ENCODE measurements at places on chromosomes 7 and 10.

DNA sequence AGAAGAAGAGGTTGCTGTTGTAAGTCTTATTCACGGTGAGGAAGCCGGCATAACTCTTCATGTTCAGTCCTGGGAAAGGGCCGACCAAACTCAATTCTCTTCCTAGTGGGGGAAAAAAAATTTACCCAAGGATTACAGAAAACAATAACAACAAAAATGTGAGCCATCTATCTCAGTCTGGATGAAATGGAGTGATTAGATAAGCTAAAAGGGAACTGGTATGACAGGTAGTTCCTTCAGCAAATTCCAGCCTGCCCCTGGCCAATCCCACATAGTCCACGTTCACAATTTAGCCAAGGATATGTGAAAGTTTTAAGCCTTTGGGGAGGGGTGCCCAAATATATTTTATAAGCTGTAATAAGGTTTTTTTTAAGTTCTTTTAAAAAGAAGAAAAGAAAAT, 33.6 kb downstream of the CPVL start:
- DNase-seq: no peak

GRCh38 chr10:72567889-72568640, 57.8 kb downstream of the MICU1 start:
- no peak for DNase-seq

GRCh38 chr7:82202107-82202506, 241.5 kb downstream of the CACNA2D1 start:
- no peak for DNase-seq

DNA sequence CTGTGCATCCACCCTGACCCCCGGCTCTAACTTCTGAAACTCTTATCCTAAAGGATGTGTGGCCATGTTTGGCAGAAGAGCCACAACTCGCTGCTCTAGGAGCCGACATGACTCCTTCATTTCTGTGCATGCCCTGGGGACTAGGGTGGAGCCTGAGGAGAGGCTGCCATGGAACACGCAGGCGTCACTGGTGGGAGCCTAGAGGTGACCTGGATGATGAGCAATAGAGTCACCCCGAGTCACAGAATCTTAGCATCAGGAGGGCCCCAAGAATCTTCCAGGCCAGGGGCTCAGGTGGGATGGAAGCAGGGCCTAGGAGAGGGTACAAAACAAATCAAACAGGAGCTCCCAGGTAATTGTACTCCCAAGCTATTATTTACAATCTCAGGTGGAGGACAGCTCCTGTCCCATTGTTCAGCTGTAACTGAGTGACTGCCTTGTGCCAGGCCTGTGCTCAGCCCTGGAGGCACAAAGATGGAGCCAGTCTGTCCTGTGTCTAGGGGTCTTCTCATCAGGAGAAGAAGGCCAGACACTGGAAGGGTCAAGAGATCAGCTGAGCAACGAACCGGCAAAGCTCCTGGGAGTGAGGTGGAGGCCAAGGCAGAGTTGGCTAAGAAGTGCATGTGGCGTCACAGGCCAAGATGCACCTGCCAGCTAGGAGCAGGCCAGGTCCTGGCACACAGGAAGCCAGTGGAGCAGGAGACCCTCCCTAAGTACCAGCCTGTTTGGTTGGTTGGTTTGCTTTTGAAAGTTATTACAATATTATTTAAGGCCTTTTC, 5.8 kb upstream of the ZNF22 start:
- no peak for DNase-seq

DNA sequence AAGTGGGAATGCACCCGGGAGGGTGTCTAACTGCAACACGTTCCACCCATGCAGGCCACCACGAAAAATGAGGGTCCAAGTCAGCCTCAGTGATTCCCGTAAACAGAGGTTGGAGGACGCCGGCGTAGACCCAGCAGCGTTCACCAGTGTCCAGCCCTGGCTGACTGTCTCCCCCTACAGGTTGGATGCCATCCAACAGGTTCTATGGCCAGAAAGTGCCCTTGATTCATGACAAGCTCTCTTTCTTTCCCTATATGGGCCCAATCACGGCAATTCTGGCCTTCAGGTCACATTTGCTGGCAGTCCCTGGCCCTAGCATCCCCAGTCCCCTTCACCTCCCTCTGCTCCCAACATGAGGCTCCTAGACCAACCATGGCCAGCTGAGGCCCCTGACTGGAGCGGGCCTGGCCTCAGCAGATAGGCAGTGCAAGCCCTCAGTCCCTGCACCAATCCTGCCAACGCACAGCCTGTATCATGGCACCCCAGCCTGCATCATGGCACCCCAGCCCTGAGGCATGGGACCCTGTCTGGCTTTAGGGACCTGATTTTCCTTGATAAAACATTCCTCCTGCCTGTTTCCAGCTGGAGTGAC, 227.4 kb downstream of the GRID1 start:
- no peak for DNase-seq

- no peak for DNase-seq
These were observed 5.1 kb downstream of the PTTG1IP2 start for GRCh38 chr7:90474284-90475210.

DNA sequence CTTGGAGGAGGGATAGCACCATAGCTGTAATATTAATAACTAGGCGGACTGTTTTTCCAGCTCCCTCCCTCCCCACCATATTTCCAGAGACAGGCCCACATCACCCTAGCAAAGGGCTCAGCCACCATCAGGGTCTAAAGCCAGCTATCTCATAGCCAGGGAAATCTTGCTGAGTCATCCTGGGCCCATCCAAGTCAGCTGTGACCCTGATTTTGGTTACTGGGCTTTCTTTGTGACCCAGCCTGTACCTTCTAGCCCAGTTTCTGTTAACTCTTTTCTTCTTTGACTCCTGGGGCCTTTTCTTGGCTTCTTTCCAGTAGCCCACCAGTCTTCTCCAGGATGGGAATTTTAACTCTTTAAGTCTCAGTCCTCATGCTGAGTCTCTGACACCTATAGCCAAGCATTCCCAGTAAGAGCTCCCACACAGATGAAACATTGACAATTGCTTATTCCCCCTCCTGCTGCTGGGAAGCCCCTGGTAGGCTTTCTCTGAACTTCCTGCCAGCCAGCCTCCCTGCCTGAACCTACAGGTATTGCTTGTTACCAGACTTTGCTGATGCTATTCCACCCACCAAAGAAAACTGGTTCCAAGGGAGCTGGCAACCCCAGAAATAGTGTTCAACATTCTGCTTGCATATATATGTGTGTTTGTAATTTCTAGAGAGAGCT, 34.8 kb upstream of the ADO start:
- DNase-seq: no peak

DNA sequence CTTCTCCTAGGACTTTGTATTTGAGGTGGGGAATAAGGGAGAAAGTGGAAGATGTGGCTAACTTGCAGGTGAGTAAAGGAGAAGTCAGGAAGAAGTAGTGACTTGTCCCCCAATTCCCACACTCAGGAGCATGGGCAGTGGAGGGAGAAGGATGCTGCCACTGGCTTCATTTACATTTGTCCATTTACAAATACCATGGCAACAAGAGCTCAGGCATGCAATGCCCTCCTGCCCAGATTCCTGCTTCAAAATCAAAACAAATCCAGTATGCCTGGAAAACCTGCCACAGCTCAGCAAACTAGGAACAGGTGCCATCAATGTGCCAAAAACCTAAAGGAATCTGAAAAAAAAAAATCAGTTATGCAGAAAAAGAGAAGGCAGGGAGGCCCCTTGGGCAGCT, 139.9 kb downstream of the KCNMA1 start:
- DNase-seq: no peak

DNA sequence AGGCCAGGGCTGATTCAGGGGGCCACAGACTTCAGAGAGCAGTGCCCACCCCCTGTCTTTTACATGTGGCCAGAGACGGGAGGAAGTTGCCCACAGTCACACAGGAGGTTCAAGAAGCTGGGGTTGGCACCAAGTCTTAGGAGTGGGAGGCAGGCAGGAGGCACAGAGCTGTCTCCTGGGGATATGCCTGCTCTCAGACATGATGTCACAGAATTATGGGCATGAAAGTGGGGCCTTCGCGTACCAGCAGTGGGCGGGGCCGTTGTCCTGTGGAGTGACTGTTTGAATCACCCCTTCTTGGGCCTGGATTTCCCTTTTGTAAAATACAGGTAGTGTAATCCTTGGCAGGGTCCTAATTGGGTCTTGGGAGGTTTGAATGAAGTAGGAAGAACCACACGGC, 81.2 kb upstream of the PPIF start:
- DNase-seq: no peak

GRCh38 chr10:76769161-76769560, 868.4 kb downstream of the KCNMA1 start:
- DNase-seq: no peak

- no peak for DNase-seq
These were observed 57.4 kb upstream of the ADO start for GRCh38 chr10:62746951-62747729.

DNA sequence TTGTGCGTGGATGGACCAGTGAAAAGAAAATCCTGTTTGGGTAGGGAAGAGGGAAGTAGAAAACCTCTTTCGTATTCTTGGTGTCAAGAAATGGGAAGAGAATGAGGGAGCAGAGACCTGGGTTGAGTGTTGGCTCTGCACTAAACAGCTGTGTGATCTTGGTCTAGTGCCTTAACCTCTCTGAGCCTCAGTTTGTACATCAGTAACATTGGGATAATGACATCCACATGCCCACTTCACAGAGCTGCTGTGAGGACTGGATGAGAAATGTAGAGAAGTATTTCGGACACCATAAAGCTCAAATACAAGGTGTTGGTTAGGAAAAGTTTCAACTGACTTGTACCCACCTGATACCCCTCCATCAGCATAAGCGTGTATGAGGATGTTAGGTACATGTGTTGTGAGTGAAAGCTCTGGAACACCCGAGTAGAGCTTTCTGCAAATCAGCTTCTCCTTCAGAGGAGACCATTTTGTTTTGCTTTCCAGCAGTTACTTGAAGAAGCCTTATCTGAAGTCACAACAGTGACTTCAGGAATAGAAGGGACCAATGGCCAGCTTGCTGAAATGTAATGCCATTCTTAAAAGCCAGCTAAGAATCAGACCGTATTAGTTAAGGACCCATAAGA, 11.2 kb downstream of the TRIM56 start:
- no peak for DNase-seq

- no peak for DNase-seq
These were observed 15.4 kb upstream of the MYL7 start for GRCh38 chr7:44156453-44157010.

GRCh38 chr10:19730167-19730906, 85.9 kb upstream of the PLXDC2 start:
- no peak for DNase-seq

GRCh38 chr7:146053492-146053891, 63.1 kb upstream of the CNTNAP2 start:
- no peak for DNase-seq

GRCh38 chr7:139950881-139951525, 111.7 kb downstream of the PARP12 start:
- DNase-seq: no peak

DNA sequence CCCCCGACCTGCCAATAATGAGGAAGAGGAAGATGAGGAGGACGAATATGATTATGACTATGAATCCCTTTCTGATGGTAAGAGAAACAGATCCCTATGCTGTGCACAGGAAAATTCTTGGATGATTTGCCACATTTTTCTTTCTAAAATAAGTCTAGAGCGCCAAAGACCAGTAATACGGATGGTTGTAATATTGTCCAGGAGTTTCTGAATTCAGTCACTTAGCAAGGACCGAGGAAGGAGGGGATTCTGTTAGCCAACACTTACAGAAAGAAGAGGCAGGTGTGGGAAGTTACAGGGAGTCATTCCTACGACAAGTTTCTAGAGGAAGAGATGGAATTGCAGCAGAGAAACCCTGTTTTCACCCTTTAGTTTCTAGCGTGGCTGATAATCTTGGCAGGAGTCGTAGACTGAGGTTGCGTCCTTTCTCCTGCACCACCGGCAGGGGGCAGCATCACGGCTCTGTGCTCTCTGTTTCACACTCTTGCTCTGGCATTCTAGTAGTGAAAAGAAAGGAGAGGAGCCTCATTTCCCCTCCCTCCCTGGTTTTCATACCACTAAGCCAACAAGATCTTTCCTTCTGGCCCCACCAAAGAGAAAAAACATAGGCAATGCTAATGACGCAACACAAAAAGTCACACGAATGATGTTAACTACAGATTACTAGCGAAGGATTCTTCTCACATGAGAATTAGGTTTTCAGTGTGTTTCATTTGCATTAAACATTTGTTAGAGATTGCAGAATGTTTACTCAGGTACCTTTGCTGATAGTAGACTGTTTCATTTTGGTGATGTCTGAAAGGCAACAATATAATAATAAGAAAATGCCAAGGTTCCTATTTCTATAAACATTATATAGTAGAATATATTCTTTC, 82.7 kb downstream of the NOC3L start:
- DNase-seq: peak; percentile 60

- DNase-seq: no peak
These were observed 9.4 kb upstream of the ETV1 start for GRCh38 chr7:13998866-13999265.

All from stimulated activated CD4-positive, alpha-beta T cell treated with anti-CD3 and anti-CD28 coated beads, Interleukin-4, amount 100 ng/mL, for 4 hours (primary cell).